ENCODE measurements at places on chromosomes 7 and 10. TPM values are rescaled to one million over a fixed set of nuclear protein-coding genes. Genes with fewer than 3 reads are reported as not detected.

- DNase-seq, result no peak
Measured at GRCh38 chr7:33936503-33936902, 31.2 kb downstream of the BMPER start.

- peak; percentile 84 for DNase-seq
Measured at GRCh38 chr7:27095897-27096767, at the start of gene HOXA1. Gene HOXA1, minus strand, starts transcription at chr7:27096000. Its CDS starts 88 bp downstream, at chr7:27095912.

BHLHA15 gene
- 0.92 TPM for total RNA-seq

HABP2 gene
- total RNA-seq, result 0.10 TPM

DNA sequence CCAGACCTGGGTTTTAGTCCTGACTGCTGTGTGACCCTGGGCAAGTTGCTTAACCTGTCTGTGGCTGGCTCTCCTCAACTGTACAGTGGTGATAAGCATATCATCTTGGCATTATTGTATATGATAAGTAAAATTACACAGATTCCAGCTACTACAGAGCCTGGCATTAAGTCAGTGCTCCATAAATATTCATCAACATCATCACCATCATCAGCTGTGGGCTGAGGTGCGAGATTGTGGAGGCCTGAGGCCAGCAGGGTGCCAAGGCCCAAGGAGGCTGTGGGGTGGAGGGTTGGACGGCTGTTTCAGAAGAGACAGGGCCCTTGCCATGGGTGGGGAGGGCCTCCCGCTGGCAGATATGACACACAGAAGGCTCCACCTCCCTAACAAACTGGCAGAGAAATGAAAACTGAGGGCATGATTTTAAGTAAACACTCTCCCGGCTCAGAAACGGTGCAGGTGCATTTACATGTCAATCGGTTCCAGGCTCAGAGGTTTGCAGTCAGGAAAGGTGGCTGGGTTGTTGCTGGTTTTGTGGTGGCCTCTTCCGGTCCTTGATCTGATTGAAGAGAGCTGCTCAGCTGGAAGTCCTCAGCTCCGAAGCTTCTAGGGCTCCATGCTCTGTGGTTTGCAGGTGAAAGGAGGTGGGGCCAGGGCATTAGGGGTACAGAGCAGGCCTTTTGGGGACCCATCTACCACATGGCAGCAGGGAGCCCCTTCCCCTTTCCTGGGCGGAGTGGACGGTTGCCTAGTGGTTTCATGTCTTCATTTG lies 10.2 kb downstream of the CRYGN start:
- DNase-seq, result peak; percentile 25

- DNase-seq, result no peak
Measured at GRCh38 chr10:972763-973162, 15.5 kb upstream of the GTPBP4 start.

DNA sequence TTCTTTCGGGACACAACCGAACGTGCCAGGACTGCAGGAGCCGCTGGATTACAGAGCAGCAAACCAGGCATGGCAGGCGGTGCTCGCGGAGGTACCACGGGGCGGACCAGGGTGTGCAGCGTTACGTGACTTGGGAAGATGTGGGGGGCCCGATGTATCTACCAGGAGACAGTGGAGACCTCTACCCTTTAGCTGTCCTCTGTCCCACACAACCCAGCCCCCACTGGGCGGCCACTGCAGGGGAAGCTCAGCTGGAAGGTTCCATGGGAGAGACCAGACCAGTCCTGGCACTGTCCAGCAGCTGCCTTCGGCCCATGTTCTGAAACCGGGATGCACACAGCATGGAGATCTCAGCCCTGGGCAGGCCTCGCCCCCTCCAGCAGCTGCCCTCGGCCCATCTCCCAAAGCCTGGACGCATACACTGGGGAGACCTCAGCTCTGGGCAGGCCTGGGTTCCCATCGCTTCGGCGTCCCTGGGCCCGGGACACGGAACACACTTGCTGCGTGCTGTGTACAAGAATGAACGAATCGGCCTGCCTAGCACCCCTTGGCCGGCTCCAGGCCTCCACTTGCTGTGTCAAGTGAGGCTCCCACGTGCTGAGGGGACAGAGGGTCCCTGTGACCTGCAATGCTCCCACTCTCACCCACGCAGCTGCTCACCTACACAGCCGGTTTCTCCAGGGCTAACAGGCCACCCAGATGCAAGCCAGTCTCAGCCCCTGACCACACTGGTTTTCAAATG lies 177.4 kb downstream of the ELFN1 start:
- DNase-seq, result no peak

SUN3 gene
- total RNA-seq, result not detected

SRRT gene
- total RNA-seq, result 209 TPM

- no peak for DNase-seq
Measured at GRCh38 chr10:68857005-68857404, 29.7 kb downstream of the STOX1 start.

TAX1BP1 gene
- 94.7 TPM for total RNA-seq

DNA sequence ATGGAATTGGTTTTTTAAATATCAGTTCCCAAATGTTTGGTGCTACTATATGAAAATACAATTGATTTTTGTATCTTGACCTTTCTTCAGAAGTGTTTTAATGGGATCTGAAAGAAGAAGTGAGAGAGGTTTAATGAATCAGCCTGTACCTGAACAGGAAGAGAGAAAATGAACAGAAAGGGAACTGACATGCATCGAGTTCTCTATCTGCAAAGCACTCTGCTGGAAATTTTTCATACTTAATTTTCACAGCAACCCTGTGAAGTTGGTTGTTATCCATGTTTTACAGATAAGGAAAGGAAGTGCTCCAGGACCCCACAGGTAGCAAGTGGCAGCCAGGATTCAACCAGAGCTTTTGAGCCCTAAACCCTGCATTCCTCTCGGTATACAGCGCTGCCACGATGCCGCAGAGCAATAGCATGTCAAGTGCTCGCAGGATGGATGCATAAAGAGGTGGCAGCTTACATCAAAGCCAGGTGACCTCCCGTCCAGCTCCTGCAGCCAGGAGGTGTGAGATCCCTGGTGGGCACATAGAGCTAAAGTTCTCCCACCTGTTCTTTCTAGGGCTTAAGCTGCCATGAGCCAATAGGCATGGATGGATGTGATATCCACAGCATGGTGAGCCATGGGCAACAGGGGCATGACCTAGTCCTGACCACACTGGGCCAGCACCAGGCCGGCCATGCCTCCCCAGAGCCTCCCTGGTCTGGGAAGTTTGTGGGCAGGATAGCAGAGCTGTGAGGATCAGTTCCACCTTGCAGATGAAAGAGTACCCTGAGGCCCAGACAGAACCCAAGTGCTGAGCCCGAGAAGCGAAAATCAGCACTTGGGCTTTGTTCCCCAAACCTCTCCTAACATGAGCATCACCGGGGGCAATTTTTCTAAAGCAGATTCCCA lies 57.2 kb downstream of the CALML3 start:
- DNase-seq, result peak; percentile 54

DNA sequence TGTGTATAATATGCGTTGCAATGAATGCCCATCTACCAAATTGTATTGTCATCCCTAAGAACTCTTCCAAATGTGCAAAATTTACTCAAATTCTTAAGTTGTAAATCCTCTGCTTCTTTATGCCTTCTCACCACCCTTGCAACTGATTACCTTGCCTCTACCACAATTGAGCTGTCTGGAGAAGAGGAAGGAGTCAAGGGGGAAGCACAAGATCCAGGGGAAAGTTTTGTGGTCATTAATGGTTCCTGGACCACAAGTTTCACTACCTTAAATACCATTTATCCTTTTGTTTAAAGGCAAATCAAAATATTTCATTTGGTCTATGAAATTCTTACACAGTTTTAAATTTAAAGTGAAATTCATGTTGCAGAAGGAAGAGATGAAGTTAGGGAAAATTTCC lies 16.7 kb downstream of the CRPPA start:
- DNase-seq, result no peak

DNA sequence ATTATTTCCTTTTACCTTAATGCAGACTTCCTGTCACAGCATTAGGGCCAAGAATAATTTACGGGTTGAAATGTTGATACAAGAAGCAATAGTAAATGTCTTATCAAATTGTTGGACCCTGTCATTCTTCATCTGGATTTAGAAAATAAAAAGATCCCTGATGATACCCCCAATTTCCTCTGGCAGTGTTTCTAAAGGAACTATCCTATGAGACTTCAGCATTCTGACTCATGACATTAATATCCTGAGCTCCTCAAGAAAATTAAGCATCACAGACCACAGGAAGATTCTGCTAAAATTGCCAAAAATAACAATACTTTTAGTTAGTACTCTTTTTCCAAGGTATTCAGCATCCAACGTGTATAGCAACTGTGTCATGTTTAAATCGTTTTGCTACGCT lies 490.5 kb upstream of the ANKRD30A start:
- no peak for DNase-seq

EPDR1 gene
- total RNA-seq, result not detected

DNA sequence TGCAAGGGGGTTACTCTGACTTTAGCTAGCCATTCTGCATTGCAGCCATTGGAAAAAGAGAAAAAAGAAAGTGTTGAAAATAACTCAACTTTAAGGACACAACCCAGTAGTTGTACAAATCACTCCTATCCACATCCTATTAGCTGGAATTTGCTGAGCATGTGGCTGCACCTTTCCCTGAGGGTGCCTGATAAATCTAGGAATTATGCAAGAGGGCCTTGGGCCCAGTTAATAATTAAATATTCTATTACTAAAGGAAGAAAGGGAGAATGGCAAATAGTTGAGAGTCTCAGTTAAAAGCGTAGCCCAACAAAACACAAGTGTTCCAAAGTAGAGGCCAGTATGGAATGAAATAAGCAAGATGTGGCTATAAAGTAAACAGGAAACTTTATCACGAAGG lies 200.9 kb upstream of the CNTNAP2 start:
- no peak for DNase-seq

DNA sequence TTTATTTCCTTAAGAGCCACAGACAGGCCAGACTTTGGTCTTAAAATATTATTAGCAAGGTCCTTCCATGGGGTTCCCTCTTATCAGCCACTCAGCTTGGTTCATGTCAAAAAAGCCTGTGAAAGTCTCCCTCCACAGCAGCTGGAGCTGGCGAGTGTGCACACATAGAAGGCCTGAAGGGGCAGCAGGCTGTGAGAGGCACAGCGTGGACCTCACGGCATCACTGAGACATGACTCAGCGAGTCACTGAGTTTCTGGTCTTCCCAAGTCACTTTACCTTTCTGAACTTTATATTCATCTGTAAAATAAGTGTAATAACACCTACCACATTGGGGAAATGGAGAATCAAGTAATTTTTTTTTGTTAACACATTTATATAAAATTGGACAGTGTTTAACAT lies 8.7 kb downstream of the TAF3 start:
- DNase-seq, result no peak

DNA sequence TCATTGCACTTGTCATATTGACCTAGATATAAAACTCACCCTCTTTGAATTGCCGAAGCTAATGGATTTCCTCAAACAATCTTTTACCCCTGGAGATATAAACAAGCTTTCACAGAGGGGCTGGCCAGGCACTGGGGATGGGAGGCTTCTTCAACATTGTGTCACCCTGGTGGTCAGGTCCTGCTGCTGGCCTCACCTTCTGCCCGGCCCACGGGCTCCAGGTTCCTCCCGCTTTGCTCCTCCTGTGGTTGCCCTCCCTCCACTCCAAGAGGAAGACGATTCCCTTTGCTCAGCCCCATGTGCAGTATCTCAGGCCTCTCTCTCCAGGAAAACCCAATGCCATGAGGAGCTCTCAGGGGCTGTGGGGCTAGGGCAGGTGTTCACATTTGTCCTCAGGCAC lies 118.1 kb upstream of the ADCY1 start:
- no peak for DNase-seq

- no peak for DNase-seq
Measured at GRCh38 chr7:10128748-10129147, 844.9 kb upstream of the PHF14 start.

DNA sequence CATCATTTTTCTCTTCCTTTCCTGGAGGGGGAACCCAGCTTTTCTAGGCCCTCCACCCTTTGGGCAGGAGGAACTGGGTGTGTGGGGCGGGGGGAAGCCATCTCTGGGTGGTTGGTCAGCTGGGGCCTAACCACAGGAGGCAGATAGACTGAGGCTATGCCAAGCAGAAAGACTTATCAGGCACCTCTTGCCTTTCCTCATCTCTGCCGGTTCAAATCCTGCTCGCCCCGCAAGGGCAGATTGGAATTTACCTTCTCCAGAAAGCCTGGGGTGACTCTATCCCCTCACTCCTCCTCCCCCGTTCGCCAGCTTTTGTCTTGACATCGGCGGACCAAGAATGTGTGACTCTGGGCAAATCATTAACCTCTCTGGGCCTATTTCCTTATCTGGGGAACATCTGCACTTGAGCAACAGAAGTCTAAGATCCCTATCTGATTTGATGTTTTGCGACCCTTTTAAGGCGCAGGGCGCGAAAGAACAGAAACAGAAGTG lies 584 bp upstream of the GARS1 start:
- no peak for DNase-seq

All from B cell (primary cell).